ENCODE measurements at places on chromosomes 3 and 15. TPM values are rescaled to one million over a fixed set of nuclear protein-coding genes. Genes with fewer than 3 reads are reported as not detected.

DNA sequence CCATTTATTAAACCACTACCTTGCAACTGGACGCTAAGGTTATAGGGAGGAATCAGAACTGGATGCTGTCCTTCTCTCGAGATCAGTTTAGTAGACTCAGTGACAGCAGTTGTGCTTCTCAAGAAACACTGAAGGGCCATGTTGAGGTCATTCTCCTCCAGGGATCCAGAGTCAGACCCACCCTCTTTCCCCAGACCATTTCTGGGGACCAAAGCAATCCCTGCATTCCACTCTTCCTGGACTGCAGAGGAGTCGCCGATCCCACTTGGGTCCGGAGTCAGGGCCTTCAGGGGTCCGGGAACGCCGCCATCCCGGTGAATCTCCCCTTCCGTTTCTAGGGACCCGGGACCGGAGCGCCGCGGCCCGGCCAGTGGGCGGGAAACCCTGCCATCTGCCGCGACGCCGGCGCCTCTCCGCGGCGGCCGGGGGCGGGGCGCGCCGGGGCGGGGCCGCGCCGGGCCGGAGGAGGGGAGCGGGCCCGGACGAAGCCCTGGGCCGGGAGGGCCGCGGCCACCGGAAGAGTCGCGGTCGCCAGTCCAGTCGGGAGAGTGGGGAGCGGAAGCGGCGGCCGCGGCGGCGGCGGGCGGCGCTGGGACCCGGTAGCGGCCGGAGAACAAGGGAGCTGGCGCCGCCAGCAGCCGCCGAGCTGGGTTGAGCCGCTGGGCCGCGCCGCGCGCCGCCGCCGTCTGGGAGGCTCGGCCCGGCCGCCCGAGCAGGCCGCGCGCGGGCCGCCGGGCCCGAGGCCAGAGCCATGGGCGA, at the start of gene DVL3:
TSS of gene DVL3 (plus strand) at position 493 of the 759 bp plus-strand sequence. CDS start at position 752, 259 bp downstream.
- H3K4me1 ChIP-seq: peaks cover 14% of the 10 kb centered on the region
- peak; percentile 91 for DNase-seq
- no peaks in the 10 kb centered on the region for H3K36me3 ChIP-seq

- DNase-seq: no peak
- H3K4me3 ChIP-seq: no peak overlapping the region
- H3K36me3 ChIP-seq: no peaks in the 10 kb centered on the region
- peaks cover 3% of the 10 kb centered on the region for H3K4me1 ChIP-seq
Measured at GRCh38 chr3:134392336-134392983, 18.2 kb upstream of the AMOTL2 start.

GRK7 gene
- not detected for total RNA-seq

GRCh38 chr15:85473455-85473854, 93.1 kb downstream of the AKAP13 start:
- H3K36me3 ChIP-seq: no peaks in the 10 kb centered on the region
- no peaks in the 10 kb centered on the region for H3K27me3 ChIP-seq
- DNase-seq: no peak
- H3K27ac ChIP-seq: no peak overlapping the region

STAB1 gene
- 379 TPM for total RNA-seq

- peaks cover 31% of the 10 kb centered on the region for H3K4me1 ChIP-seq
- H3K36me3 ChIP-seq: no peaks in the 10 kb centered on the region
- peak overlapping the region; percentile 8 for H3K4me3 ChIP-seq
- no peaks in the 10 kb centered on the region for H3K27me3 ChIP-seq
- no peak for DNase-seq
- H3K27ac ChIP-seq: no peak overlapping the region
Measured at GRCh38 chr3:52240059-52240885, 1.3 kb upstream of the TWF2 start.

GALK2 gene
- 40.6 TPM for total RNA-seq

- H3K4me1 ChIP-seq: no peaks in the 10 kb centered on the region
- H3K27me3 ChIP-seq: no peaks in the 10 kb centered on the region
- no peak for DNase-seq
- H3K27ac ChIP-seq: peak overlapping the region; percentile 35
- no peaks in the 10 kb centered on the region for H3K36me3 ChIP-seq
- no peak overlapping the region for H3K4me3 ChIP-seq
Measured at GRCh38 chr15:90560229-90560776, 30.6 kb downstream of the CRTC3 start.

PLA2G4B gene
- 8.3 TPM for total RNA-seq

- no peaks in the 10 kb centered on the region for H3K27me3 ChIP-seq
- no peaks in the 10 kb centered on the region for H3K36me3 ChIP-seq
- H3K4me3 ChIP-seq: no peak overlapping the region
- no peaks in the 10 kb centered on the region for H3K4me1 ChIP-seq
Measured at GRCh38 chr3:135159681-135160247, 364.7 kb downstream of the EPHB1 start.

DNA sequence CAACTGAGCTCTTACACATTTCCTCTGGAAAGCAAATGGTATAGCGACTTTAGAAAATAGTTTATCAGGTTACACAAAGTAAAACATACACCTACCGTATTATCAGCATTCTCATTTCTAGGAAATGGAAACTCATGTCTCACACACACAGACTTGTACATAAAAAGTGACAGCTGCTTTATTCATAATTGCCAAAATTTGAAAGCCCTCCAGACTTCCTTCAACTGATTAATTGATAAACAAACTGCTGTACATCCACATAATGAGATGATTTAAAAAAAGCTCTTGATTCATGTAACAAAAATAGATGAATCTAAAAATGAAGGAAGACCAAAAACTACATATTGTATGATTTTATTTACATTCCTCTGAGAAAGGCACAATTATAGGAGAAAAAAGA, 425.5 kb downstream of the GABRG3 start:
- H3K27ac ChIP-seq: no peak overlapping the region
- no peaks in the 10 kb centered on the region for H3K27me3 ChIP-seq
- no peak overlapping the region for H3K4me3 ChIP-seq
- no peak for DNase-seq

MOBP gene
- total RNA-seq: 0.16 TPM

All from kidney (tissue), 22 donors.